ENCODE measurements at places on chromosomes 11 and 22.

- no peak for DNase-seq
These were observed 1.4 kb downstream of the SLC25A17 start for GRCh38 chr22:40817737-40818136.

DNA sequence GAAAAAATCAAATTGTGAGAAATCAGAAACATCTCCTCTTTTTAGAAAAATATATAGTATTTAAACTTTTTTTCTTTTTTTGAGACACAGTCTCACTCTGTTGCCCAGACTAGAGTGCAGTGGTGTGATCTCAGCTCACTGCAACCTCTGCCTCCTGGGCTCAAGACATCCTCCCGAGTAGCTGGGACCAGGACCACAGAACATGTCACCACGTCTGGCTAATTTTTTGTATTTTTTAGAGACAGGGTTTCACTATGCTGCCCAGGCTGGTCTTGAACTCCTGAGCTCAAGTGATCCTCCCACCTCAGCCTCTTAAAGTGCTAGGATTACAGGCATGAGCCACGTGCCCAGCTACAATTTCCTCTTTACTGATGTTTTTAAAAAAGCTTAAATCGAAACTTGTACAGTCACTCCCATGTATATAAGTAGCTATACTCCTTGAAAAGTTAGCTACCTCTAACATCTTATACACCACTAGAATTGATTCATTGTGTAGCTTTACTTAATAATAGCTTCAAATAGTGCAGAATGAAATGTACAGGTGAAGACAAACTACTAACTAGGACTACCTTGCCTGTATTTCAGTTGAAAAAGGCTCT lies 10.3 kb downstream of the EIF4G2 start:
- DNase-seq: no peak

DNA sequence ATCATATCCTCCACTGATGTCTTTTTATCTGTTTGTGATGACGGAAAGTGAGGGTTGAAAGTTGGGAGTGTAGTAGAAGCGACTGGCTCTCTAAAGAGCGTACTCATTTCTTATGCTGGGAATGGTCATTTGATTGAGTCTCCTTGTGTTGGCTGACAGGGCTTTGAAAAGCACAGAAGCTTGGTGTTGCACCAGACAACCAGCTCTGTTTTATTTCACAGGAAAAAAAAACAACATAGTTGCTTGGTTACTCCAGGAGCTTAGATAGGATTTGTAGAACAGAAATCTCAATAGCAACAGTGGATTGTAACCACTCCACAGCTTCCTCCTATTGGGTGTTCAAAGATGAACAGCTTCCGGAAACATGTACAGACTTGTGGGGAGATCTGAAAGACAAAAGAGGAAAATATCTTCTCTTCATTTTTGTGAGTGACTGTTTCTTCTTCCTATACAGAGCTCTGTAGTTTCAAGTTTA lies 2.7 kb downstream of the RBM14 start:
- no peak for DNase-seq

GRCh38 chr11:128388206-128388815 lies 199.0 kb downstream of the ETS1 start:
- no peak for DNase-seq

DNA sequence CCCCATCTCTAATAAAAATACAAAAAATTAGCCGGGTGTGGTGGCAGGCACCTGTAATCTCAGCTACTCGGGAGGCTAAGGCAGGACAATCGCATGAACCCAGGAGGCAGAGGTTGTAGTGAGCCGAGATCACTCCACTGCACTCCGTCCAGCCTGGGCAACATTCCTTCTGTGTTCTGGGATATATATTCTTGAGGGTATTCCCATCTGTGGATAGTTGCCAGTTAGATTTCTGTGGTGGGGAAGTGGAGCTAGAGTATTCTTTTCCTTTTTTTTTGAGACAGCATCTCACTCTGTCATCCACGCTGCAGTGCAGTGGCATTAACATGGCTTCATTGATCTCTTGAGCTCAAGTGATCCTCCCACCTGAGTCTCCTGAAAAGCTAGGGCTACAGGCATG lies 9.1 kb upstream of the ZNF74 start:
- no peak for DNase-seq

DNA sequence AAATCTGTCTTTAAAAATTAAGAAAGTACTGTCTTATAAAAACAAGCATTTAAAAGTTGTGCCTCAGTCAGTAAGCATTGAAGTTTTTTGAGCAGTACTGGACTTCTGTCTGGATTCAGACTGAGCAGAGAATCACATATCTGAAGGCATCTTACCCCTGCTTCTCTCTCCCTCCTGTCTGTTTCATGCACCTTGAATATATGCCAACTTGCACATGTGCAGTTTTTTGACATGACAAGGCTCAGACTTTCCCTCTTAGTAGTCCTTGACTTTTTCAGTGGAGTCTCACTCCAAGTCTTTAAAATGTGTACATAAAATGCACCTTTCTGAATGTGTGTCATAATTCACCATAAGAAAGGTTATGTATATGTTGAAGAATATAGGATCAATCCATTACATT lies 19.8 kb downstream of the SPECC1L start:
- DNase-seq: no peak

- DNase-seq: no peak
These were observed 3.7 kb downstream of the POLR2F start for GRCh38 chr22:37957232-37957631.

- no peak for DNase-seq
These were observed 25.8 kb downstream of the ZC3H7B start for GRCh38 chr22:41327124-41327523.

DNA sequence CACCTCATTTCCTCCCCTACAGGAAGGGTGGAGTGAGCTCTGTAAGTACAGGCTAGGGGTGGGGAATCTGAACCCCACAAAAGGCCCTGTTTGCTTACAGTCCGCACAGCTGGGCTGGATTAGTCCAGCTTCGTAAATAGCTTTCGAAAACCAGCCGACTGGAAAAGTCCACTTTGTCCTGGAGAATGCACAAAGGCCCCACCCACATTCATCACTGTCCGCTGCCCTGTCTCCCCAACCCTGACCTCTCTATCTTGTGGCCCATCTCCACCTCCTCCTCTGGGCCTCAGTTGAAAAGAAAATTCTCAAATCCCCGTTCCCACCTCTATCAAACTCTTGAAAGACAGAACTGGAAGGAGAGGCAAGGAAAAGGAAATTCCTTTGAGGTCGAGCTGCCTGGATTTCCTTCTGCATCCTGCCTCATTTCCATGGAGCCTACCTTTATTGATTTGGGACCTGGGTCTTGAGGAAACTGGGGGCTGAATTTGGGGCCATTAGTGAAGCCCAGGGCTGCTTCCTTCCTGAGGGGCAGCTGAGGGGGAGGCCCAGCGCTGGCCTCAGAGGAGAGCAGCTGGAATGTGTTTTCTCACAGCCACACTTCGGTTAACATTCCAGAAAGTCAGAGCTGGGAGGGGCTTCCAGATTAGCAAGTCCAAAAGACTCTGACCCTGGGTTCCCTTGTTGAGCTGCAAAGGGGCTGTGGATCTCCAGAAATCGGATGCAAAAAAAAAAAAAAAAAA lies 147.6 kb downstream of the FBXO7 start:
- DNase-seq: no peak

GRCh38 chr11:127252321-127252720 lies 251.8 kb upstream of the KIRREL3 start:
- no peak for DNase-seq

DNA sequence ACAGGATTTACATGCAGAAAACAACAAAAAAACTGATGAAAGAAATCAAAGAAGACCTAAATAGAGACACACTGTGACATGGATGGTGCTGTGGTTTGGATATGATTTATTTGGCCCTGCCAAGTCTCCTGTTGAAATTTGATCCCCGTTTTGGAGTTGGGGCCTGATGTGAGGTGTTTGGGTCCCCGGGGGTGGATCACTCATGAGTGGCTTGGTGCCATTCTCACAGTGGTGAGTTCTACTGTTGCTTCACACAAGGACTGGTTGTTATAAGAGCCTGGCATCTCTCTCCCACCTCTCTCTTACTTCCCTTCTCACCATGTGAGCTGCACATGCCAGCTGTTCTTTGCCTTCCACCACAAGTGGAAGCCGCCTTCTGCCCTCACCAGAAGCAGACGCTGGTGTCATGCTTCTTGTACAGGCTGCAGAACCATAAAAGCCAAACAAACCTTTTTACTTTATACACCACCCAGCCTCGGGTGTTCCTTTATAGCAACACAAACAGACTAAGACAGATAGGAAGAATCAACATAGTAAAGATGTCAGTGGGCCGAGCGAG lies 7.8 kb upstream of the RTL6 start:
- no peak for DNase-seq

DNA sequence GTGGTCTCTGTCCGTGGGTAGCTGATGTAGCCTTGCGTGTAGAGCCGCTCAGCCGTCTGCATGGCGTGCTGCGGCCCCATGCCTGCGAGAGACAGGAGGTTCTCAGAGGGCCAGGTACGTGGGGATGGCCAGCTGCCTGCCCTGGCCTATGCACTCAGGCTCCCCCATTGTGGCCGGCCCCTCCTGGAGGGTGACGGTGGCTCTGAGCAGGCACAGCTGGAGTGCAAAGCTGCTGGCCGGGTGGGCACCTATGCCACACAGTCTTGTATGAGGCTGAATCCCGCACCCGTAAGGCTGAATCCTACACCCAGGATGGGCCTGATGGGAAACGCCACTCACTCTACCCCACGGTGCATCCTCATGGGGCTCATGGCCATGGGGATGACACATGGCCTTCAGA lies 11.6 kb upstream of the PPM1F start:
- no peak for DNase-seq

- no peak for DNase-seq
These were observed 25.1 kb downstream of the OR2AG2 start for GRCh38 chr11:6746626-6747025.

- no peak for DNase-seq
These were observed 178.5 kb upstream of the FAT3 start for GRCh38 chr11:92046103-92046502.

DNA sequence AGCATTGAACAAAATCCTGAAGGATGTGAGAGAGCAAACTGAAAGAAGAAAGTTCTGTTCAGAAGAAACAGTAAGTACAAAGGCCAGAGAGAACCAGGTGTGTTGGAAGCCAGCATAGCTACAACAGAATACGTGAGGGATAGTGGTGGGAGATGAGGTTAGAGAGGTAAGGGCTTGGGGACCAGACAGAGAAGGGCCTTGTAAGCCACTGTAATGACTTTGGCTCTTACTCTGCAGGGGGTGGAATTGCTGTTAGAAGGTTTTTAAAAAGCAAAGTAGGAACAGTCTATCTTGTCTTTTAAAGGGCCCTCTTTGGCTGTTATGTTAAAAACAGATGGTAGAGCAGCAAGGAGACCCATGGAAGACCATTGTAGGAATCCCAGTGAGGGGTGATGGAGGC lies 4.2 kb downstream of the PRRG4 start:
- no peak for DNase-seq

DNA sequence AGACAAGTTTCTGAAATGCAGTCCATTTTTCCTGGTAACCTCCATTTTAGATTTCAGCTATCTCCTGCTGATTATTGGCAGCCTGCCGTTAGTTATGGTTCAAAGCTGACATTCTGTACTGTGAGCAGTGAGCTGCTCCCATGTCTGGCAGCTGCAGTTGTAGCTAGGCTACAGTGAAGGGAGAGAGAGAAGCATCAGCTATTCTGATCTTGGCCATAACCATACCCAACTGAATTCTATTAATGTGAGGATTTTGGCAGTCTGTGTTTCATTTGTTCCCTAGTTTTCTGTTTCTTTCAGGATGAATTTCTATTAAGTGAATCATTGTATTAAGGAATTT lies 33.4 kb downstream of the SIK2 start:
- DNase-seq: no peak

DNA sequence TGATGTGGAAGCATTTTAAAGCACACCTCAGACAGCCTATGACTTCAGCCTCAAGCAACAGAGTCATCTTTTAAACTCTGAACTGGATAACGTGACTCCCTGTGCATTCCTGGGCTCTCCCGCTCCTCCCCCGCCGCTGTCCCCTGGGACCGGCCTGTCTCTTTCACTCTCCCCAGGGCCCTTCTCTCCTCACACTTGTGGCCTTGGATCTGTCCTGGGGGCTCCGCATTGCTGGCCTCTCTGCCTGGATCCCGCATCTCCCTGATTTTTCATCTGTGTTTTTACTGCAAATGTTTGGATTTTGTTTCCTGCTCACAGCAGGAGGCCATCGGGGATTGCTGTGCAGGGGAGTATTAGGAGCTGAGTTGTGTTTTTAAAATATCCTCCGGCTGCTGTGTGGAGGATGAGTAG lies 15.4 kb downstream of the C11orf24 start:
- DNase-seq: no peak

DNA sequence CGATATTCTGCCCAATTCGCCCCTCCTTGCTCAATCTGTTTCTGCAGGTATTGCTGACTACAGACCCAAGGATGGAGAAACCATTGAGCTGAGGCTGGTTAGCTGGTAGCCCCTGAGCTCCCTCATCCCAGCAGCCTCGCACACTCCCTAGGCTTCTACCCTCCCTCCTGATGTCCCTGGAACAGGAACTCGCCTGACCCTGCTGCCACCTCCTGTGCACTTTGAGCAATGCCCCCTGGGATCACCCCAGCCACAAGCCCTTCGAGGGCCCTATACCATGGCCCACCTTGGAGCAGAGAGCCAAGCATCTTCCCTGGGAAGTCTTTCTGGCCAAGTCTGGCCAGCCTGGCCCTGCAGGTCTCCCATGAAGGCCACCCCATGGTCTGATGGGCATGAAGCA lies 9.2 kb upstream of the SLC35E4 start:
- DNase-seq: no peak

GRCh38 chr22:40414838-40415505 lies 44.6 kb downstream of the SGSM3 start:
- no peak for DNase-seq

DNA sequence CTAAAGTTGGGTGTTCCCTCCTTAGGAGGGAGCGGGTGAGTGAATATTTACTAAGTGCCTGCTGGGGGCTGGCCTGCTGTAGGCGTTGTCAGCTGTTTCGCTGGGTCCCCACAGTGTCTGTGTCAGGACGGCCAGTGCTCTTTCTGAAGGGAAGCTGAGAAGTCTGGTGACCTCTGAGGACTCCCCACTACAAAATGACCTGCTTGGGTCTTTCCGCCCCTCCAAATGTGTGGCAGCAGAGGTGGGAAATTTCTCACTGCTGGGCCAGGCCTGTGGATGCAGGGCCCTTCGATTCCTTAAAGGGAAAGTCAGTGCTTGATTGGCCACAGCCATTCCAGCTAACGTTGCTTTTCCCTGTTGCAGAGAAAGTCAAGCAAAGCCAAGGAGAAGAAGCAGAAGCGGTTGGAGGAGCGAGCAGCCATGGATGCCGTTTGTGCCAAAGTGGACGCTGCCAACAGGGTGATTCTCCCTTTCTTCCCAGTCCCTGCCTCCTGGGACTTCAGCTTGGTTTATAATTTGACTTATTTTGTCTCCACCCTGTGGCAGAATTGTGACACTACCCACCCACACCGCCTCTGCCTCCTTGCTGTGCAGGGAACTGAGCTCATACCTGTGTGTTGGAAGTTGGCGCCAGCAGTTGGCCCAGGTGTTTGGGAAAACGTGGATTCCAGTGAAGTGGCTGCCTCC lies 6.8 kb downstream of the NAA40 start:
- no peak for DNase-seq

- no peak for DNase-seq
These were observed 45.8 kb upstream of the LIN7C start for GRCh38 chr11:27552341-27552740.

- DNase-seq: no peak
These were observed 342.8 kb upstream of the MTNR1B start for GRCh38 chr11:92626624-92627023.

- DNase-seq: no peak
These were observed 245.9 kb downstream of the MIAT start for GRCh38 chr22:26903030-26903856.
